Esophagus muscularis mucosa (tissue), 4 donors: ENCODE measurements at places on chromosomes 12 and 14.

GRCh38 chr14:26596543-26597061, 1.2 kb downstream of the NOVA1 start:
- no peak for DNase-seq

GRCh38 chr12:99983456-99984258, 1.1 kb downstream of the ANKS1B start:
- DNase-seq = no peak

DNA sequence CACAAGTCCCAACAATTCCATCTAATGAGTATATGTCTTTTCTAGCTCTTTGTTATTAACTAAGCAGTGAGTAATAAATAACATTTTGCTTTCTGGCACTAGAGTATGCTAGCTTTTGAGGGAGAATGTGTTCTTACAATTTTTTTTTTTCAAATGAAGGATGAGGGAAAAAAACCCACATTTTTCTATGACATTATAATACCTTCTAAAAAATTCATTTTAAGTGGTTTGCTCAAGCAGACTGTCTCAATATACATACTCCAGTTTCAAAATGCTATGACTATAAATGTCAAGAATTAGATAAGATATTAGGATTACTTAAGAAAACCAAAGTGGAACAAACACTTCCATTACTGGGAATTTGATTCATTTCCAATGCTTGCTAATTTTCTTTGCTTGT, 394.6 kb downstream of the C12orf75 start:
- DNase-seq = no peak

- peak; percentile 34 for DNase-seq
Measured at GRCh38 chr12:19434538-19434937, 4.8 kb upstream of the AEBP2 start.

DNA sequence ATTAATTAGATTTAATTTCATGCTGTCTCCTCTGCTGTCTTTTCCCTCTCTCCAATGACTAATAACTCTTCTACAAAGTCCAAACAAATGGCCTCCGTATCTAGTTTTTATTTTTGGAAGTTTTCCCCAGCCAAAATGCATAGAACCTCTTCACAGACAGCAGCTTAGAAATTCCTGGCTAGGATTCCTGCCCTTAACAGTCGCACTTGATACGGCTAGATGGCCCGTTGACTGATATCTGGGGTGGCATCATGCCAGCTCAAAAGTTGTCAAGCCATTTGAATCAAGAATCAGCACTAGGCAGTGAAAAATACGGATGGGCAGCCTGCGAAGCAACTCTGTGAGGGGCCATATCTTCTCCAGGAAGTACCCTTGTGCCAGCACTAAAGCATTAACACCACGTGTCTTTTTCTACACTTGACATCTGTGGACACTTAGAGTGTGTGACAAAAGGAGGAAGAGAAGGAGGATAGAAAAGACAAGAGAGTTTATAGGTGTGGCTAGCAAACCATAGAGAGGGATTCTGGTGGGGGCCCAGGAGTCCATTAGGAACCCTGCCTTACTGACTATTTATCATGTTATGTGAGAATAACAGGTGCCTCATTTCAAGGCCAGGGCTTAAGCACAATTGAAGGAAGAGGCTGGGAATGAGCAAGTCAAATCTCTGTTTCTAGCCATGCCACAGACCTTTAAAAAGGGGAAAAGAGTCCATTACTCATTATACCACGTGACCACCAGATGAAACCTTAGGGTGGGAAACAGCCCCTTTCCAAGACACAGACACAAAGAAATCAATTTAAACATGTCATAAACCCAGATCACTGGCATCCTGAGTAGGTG, 39.2 kb upstream of the KRR1 start:
- no peak for DNase-seq

- no peak for DNase-seq
Measured at GRCh38 chr14:55059333-55059732, 7.9 kb downstream of the MAPK1IP1L start.

DNA sequence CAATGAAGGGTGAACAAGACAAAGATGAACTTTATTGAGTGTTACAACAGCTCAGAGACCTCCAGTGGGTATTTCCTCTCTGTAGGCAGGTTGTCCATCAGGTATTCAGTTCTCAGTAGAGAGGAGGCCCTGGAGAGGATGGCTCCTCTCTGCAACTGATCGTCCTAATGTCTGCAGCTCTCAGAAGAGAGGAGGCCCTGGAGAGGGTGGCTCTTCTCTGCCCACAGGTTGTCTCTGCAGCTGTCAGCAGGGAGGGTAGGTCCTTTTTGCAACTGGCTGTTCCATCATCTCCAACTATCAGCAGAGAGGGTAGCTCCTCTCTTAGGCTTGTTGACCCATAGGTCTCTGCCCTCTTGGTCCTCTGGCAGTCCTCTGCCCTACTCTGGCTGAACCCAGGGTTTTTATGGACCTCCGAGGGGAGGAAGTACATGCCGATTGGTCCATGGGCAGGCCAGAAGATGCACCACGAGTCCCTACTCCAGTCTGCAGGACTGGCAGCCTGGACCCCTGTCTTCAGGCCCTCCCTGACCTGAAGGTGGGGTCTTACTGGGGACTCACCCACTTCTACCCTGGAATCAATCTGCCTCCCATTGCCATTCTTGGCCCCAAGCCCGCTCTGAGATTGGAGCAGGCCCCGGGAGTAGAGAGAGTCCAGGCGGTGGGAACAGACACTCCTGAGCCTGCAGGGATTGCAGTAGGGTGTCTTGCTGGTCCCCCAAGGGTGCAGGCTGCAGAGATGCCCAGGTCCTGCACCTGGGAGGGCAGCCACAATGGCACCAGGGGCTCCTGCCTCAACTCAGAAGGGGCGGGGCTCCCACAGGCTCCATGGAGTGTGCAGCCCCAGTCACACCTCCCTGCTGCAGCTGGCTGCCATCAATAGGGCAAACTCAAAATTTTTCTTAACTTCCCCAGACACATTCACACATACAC, 2.3 kb downstream of the TMEM116 start:
- no peak for DNase-seq

DNA sequence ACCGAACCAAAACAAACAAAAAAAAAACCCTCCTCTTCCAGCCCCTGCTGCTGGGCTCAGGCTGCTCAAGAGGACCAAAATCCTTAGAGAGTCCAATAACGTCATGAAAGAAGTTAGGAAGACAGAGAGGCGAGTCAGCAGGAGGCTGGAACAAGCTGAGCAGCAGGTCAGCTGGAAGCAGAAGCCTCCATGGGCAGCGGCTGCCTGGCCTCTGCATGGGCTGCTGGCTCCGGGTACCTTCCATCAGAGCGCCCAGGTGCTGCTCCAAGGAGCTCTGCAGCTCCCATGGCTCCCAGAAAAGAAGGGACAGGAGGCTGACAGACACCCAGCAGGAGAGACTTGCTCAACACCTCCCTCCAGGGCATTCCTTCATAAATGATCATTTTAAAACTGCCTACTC, 3.2 kb upstream of the KRT2 start:
- no peak for DNase-seq

DNA sequence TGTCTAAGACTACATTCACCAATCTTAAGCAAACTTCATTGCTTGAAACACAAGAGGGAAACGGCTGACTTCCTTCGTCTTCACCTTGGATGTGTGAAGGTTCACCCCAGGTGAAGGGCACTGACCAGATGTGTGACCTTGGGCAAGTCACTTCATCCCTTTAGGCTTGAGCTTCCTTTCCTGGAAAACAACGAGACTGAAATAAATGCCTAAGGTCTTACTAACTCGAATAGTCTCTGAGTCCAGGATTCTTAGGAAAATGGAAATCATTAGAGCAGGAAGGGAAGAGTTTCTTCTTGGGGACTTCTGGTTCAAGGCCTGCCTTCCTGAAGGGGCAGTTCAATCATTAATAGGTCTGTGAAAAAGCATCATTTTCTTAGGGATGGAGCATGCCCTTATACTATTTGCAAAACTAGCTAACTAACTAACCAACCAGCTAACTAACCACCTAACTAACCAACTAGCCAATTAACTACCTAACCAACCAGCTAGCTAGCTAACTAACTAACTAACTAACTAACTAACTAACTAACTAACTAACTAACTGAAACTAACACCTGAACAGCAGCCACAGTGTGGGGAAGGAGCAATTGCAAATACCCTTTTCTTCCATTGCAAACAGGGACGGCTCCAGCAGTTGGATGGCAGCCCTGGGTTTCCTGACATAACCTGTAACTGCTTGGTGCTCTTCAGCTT, 31.5 kb upstream of the EMP1 start:
- no peak for DNase-seq

- DNase-seq = no peak
Measured at GRCh38 chr14:63928744-63929174, 76.0 kb downstream of the SYNE2 start.

DNA sequence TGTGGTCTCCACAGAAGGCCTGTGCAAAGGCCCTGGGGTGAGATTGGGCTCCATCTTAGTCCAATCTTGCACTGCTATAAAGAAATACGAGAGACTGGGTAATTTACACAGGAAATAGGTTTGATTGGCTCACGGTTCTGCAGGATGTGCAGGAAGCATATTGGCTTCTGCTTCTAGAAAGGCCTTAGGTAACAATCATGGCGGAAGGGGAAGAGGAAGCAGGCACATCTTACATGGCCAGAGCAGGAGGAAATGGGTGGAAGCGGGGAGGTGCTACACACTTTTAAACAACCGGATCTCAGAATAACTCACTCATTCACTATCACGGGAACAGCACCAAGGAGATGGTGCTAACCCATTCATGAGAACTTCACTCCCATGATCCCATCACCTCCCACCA, 55.4 kb downstream of the FAR2 start:
- no peak for DNase-seq

GRCh38 chr12:121505513-121505912, 75.3 kb downstream of the KDM2B start:
- DNase-seq = no peak

- DNase-seq = no peak
Measured at GRCh38 chr12:15179672-15180071, 41.5 kb downstream of the RERG start.

DNA sequence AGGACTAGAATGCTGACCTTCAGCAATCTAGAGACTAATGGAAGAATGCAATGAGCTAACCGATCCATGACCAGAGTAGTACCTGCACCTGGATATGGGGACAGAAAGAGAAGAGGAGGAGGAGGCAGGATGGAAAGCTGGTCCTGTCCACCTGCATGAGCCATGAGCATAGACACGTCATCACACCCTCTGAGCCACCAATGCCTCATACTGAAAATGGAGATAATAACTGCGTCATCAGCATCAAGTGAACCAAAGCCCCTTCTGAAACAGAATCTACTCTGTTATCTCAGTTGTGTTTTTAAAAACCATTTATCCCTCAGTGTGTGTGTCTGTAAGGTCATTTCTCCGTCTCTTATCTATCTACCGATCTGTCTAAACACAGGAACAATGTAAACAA, 327.0 kb downstream of the BCL11B start:
- DNase-seq = no peak

- DNase-seq = no peak
Measured at GRCh38 chr14:98544174-98544573, 727.8 kb downstream of the BCL11B start.

GRCh38 chr12:77352946-77353345, 287.6 kb upstream of the E2F7 start:
- no peak for DNase-seq
